ENCODE measurements at places on chromosomes 2 and 18.

GRCh38 chr2:223247136-223247535, 195.1 kb downstream of the KCNE4 start:
- DNase-seq, result no peak

GRCh38 chr2:8212239-8212638, 469.6 kb upstream of the ID2 start:
- no peak for DNase-seq

DNA sequence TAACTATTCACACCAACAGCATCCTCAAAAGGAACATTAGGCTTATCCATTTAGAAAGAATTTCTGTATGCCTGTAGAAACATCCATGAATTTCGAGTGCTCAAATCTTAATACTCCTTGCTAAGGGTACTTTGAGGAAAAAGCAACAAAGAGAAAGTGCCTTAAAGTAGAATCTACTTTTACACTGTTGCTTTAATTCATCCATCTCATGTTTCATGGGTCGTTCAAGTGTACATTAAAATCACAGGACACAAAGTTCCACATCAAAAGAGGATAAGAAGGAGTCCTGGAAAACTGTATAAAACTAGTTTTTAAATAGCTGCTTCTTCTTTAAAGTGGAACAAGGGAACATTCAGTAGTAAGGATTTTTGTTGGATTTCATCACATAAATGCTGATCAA, 54.5 kb downstream of the LRP1B start:
- DNase-seq, result no peak

DNA sequence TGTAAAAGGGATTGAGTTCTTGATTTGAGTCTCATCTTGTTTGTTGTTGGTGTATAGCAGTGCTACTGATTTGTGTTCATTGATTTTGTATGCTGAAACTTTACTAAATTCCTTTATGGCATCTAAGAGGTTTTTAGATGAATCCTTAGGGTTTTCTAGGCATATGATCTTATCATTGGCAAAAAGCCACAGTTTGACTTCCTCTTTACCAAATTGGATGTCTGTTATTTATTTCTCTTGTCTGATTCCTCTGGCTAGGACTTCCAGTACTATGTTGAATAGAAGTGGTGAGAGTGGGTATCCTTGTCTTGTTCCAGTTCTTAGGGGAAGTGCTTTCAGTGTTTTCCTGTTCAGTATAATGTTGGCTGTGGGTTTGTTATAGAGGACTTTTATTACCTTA, 4.8 kb downstream of the ANKAR start:
- no peak for DNase-seq

- no peak for DNase-seq
Measured at GRCh38 chr2:128410758-128411215, 92.1 kb upstream of the HS6ST1 start.

DNA sequence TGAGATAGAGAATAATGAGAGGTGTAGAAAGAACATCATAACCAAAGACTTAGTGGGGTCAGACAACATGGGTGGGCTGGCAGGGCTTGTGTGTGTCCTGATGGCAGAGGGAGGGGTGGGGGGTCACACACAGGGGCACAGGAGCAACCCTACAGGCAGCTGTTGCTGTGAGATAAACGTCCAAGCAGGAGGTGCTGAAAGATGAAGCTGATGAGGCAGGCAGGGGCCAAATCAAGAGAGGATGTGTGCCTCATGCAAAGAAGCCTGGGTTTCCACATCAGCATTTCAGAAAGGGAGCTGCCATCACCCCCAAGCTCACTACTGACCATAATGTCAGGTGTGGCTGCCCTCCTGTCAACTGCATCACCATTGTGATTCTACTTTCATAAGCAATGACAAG, 16.0 kb upstream of the SKA1 start:
- no peak for DNase-seq

DNA sequence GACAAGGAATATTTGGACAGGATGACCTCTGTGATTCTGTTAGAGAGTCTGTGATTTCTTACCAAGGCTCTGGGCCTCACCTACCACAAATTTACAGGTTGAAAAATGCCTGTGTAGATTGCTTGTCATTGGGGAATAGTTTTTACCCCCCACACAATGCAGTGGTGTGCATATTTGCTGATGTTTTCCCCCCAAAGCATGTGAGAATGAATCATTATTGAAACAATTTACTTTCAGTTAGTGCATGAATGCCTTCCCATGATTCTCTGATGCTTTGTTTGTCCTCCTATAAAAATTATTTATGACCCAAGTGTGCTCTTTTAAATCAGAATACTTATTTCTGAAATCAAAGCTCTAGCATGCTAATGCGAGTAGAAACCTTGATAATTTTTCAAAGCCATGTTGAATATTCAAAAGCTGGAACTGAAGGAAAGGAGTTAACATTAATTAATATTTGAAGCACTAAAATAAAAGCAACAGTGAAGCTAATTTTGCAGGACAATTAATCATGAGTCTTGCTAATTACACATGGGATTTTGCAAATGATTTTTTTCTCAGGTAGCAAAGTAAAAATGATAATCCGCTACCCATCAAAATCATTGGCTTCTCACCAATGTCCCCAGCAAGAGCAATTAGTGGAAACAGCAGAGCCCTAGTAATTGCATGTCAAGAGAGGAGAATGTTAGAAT, 361.2 kb upstream of the HNRNPA3 start:
- no peak for DNase-seq

- DNase-seq, result no peak
Measured at GRCh38 chr2:73986085-73986681, 1.5 kb downstream of the TET3 start.

DNA sequence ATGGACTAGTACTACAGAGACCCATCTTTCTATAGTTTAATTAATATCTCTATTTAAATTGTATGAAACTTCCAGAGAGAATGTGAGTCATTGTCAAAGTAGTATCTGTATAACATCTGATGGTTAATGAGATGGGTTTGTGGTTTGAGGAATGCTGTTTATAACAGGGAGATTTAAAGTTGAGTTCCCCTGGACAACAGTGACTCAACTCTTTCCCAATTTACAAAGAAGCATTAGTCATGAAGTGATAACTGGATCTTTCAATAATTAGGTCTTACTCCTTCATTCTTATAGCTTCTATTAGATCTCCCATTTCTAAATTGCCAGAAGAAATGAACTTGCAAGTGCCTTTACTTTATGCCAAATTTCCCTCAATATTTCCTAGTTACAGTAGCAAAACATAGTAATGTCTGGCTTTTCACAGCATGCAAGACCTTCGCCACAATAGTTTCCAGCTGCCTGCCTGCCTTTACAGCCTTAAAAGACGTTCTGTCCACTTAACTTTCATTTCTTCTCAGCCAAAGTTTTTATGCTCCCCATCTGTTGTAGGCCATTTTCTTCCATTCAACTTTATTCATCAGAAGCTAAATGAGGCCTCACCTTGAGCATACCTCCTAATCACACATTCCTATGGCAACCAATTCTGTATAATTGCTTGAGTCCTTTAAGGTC, 47.7 kb upstream of the WDR75 start:
- no peak for DNase-seq

GRCh38 chr2:127672341-127673224, 2.7 kb downstream of the LIMS2 start:
- no peak for DNase-seq

- no peak for DNase-seq
Measured at GRCh38 chr18:3872641-3873040, 422.7 kb downstream of the TGIF1 start.

DNA sequence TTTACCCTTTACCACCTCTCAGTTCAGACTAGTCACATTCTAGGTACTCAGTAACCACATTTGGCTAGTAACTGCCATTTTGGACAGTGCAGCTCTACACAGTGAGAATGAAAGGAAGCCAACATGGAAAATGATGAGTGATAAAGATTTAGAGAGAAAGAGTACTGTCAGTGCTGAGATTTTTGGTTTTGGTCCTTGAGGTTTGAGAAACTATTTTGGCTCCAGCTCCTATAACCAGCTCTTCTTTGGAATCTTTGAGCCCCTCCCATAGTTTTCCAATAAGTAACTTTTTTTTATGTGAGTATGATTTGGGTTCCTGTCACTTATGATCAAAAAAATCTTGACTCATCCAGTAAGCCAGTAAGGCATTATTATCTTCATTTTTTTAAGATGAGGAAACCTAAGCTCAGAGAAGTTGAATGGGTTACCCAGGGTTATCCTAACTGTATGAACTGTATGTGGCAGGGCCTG, 173.0 kb downstream of the BABAM2 start:
- DNase-seq, result no peak

GRCh38 chr2:141475801-141476200, 655.0 kb downstream of the LRP1B start:
- no peak for DNase-seq

DNA sequence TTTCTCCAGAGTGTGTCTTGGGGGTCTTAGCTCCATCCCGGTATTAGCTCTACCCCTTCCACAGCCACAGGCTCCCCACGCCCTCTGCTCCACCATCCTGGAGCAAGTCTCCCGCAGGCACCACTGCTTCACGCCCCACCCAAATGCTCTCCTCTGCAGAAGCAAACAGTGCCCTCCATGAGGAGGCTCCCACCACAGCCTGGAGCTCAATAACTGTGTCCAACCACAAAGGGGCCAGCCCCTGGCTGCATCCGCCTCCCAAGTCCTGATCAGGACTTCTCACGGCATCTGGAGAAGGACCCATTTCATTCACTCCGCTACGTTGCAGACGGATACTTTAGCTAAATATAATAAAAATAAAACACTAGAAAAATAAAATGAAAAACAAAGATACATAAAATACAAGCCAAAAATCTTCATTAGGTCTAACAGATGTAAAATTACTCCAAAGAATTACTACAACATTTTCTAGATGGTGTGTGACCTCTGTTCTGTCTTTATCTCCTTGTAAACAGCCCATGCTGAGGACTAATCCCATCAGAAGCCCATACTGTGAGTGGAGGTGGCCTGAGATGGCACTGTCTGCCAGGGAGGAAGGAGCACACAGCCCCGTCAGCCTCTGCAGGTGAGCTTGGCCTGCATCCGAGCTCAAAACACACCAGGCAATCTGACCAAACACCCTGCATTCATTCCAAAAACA, 210.8 kb upstream of the RAB6C start:
- DNase-seq, result no peak

Data from neuronal stem cell (in vitro differentiated cells).